Left ventricle myocardium superior (tissue), 1 donor: ENCODE measurements at places on chromosomes 7 and 10.

DNA sequence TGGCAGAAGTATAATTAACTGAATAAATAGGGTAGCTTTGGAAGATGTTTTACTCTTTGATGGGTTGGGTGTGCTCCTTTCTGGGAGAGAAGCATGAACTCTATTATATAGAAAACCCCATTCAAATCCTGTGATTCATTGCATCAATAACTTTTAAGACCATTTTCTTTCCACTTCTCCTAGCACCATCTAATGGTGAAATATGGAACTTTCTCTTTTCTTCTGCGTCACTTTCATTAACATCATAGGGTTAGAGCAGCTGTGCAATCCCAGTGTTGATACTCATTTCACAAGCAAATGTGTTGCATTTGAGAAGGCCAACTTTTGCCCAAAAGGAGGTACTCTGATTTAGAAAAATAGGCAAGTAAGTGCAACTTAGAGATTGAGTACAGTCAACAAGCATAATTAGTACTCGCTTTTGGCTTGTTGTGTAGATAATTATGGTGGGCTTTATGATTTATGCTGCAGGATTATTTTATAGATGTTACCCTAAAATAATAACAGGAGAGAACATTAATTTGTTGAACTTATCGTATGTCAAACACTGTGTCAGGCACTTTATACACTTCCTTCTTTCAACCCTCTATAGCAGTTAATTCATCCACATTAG is 92.9 kb downstream of the CPED1 start:
- no peak for DNase-seq

GRCh38 chr10:59829024-59829423 is 75.8 kb upstream of the MRLN start:
- no peak for DNase-seq

DNA sequence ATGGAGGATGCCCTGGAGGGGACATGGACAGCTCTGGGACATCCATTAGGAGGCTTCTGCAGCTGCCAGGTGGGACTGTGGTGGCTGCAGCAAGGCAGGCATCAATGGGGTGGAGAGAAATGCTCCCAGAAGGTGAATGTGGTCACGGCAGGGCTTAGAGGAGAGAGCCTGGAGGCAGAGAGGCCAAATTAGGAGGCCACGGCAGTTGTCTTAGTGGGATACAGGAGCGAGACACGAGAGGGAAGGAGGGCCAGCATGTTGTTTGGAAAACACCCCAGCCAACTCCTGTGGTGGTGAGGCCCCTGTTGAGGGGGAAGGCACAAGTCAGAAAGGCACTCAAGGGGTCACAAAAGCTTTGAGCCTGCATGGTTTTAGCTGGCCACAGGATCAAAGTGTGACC is 14.6 kb upstream of the ECHDC3 start:
- no peak for DNase-seq

DNA sequence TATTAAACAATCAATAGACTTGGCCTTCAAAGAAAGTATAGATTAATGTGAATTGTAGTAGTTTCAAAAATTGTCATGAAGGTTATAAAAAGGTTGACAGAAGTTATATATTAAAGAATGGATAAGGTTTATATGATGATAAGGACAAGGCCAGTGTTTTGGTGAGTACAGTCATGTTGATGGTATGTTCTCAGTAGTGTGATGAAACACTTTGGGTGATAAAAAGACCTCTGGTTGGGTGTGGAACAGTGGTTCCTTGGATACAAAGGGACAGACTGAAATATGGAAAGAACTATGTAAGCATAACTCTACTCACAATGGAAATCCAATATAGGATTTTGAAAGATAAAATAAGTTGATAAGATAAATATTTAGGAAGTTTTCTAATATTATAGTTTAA is 866.3 kb downstream of the ANKRD7 start:
- DNase-seq = no peak

- DNase-seq = no peak
Observed at GRCh38 chr10:110077436-110078130, 69.8 kb downstream of the ADD3 start.

DNA sequence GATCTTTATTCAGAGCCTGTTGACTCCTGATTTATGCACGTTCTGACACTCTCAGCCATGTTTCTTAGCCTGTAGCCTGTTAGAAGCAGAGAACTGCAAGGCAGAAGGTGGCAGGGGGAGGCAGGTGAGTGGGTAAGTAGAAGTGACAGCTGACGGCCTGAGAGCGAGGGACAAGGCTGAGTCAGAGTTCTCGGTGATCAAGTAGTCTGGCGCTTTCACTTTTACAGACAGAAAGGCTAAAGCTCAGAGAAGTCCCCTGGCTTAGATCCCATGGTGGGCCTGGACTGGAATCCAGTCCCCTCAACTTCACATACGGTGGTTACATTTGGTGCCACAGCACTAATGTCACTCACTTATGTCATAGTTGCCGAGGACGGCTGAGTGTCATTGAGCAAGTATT is 139.0 kb downstream of the TACC2 start:
- DNase-seq = no peak

- no peak for DNase-seq
Observed at GRCh38 chr10:100333661-100334440, 3.8 kb upstream of the PKD2L1 start.

DNA sequence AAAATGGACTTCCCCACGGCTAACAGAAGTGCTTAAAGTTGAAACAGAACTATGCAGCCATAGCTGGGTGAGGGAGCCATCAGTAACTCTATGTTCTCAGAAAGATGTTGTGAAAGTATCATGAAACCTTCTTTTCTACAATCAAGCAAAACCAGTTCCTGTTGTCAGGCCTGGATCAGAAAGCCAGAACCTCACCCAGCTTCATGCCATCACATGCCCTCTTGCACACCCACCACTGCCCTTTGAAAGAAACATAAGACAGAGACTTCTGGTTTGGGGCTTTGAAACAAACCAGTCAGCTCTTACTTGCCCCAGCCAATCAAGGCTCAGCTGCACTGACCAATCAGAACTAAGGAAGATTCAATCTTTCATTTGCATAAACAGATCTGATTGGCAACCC is 230.8 kb upstream of the FERD3L start:
- no peak for DNase-seq

DNA sequence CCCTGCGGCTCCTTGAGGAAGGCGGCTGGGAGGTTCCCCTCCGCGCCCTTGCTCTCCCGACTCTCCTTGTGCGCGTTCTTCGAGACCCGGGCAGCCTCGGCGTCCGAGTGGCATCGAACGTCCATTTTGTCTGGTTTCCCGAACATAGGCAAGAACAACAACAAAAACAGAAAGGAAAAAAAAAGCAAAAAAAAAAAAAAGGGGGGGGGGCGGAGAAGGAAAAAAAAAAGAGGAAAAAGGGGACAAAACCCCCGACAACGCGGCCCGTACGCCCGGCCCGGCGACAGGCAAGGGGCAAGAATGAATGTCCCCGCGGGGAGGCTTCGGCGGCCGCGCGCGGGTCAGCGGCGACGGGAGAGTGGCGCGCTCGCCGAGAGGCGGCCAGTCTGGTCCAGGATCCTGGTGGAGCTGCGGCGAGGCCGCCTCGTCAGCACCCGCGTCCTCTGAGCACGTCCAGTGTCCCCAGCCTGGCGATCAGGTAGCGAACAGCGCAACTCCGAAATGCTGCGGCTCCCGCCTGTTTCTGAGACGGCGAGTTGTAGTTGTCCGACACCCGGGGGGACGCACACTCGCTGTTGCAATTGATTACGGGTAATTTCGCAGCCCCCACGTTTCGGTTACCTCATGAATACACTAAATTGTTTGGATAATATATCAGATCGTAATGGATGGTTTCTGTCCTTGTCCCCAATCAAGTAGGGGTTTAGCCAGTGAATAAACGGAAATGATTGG is at the start of gene VAX1:
Gene VAX1, minus strand, starts transcription at position 360 of the 732 bp plus-strand sequence. Its CDS starts 214 bp downstream, at position 146.
- DNase-seq = no peak

GRCh38 chr7:69126896-69127479 is 471.3 kb upstream of the AUTS2 start:
- DNase-seq = no peak

GRCh38 chr7:79876848-79877252 is 257.8 kb upstream of the GNAI1 start:
- no peak for DNase-seq

GRCh38 chr7:74372511-74373111 is 81.1 kb upstream of the GTF2IRD1 start:
- peak; percentile 67 for DNase-seq
